Liver (tissue), 10 donors: ENCODE measurements at places on chromosomes 5 and 9. TPM values are rescaled to one million over a fixed set of nuclear protein-coding genes. Genes with fewer than 3 reads are reported as not detected.

GRCh38 chr5:140365941-140366340 lies 5.9 kb downstream of the SLC4A9 start:
- H3K4me3 ChIP-seq, result no peak overlapping the region
- DNase-seq, result no peak
- no peaks in the 10 kb centered on the region for H3K27me3 ChIP-seq
- no peaks in the 10 kb centered on the region for H3K36me3 ChIP-seq
- peaks cover 2% of the 10 kb centered on the region for H3K4me1 ChIP-seq

GRCh38 chr5:176471098-176471497 lies 22.9 kb downstream of the FAF2 start:
- no peaks in the 10 kb centered on the region for H3K36me3 ChIP-seq
- peaks cover 20% of the 10 kb centered on the region for H3K4me1 ChIP-seq
- H3K27ac ChIP-seq, result no peak overlapping the region
- no peaks in the 10 kb centered on the region for H3K27me3 ChIP-seq
- no peak overlapping the region for H3K4me3 ChIP-seq

DNA sequence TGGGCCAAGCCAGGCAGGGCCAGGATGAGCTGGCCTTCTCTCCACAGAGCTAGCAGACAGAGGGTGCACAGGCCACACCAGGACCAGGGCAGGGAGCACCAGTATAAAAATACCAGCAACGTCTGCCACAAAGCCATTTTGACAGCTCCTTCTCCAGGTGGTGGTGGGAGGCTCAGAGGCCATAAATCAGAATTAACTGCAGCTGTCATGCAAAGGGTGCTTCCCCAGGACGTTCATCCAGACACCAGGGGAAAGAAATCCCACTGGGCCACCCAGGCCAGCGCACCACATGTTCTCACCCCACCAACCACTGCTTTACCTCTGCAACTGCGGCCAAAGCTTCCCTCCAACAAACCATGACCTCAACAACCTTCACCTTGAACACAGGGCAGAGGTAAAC lies 403.7 kb upstream of the TRPC7 start:
- no peak overlapping the region for H3K4me3 ChIP-seq
- no peaks in the 10 kb centered on the region for H3K36me3 ChIP-seq

DNA sequence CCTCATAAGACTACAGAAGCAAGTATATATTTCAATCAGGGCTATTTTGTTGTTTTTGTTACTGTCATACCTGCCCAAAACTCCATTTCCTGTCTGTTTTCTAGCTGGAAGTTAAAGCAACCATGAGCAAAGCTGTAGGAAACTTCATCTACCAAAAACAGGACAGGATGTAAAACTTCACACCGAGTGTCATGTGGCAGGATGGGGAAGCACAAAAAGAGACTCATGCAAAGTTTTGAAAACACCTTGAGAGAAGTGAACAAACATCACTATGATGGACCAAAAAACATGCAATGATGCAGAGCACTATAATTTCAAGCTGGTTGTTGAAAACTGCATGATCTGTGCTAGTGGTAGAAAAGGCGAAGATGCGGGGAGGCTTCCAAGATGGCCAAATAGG lies 6.3 kb upstream of the GZMA start:
- H3K4me3 ChIP-seq, result no peak overlapping the region
- H3K27ac ChIP-seq, result no peak overlapping the region
- H3K27me3 ChIP-seq, result no peaks in the 10 kb centered on the region
- no peaks in the 10 kb centered on the region for H3K36me3 ChIP-seq
- no peaks in the 10 kb centered on the region for H3K4me1 ChIP-seq

- H3K36me3 ChIP-seq, result peaks cover 2% of the 10 kb centered on the region
- no peaks in the 10 kb centered on the region for H3K27me3 ChIP-seq
- DNase-seq, result no peak
- peaks cover 10% of the 10 kb centered on the region for H3K4me1 ChIP-seq
- H3K4me3 ChIP-seq, result no peak overlapping the region
Measured at GRCh38 chr5:116088062-116088461, 3.2 kb downstream of the COMMD10 start.

DNA sequence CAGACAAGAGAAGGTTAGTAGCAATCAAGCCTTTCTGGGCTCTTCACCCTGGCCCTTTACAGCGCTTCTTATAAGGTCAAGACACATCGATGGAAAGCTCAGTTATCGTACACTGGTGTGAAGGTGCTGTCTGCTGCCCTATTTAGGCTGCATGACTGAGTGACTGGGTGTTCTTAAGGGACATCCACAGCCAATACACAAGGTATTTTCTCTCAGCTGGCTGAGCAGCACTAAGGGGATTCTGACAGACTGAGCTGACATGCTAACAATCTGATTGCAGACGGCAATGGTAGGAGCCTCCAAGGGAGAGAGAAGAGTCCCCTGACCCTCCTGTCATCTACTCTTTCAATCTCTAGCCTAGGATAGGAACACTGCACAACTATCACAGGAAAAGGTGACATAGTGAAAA lies 577.9 kb downstream of the ISL1 start:
- H3K27me3 ChIP-seq, result no peaks in the 10 kb centered on the region
- no peak for DNase-seq
- H3K4me1 ChIP-seq, result no peaks in the 10 kb centered on the region
- no peaks in the 10 kb centered on the region for H3K36me3 ChIP-seq

Gene ZNF608
- total RNA-seq, result 3.9 TPM
